ENCODE measurements at places on chromosomes 5 and 9.

GRCh38 chr9:111994831-111995458 is 98.3 kb downstream of the UGCG start:
- no peak for DNase-seq

DNA sequence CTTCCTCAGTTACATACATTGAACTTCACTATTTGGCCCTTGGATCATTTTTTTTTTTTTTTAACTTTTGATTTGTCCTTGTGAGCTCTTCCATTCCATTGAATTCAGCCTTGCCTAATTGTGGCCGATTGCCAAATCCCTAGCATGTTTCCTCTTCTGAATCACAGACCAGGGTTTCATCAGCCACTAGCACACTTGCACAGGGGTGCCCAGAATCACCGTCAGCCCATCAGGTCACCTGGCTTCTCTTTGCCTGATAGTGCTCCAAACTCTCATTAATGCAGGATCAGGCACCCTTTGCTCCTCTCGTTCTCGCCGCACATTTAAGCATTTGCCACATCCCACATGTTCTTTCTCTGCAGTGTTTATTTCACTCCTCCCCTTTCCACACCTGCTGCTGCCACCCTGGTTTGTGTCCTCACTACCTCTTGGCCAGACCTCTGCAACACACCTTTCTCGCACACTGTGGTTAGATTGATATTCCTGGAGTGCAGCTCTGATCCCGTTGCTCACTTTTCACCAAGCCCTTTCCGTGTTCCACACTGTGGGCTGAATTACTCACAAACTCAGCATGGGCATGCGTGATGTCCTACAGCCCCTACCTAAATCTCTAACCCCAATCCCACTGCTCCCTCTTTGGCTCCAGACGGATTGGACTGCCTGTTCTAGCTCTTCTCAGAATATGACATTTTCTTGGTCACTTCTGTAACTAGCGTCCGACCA is 9.8 kb downstream of the PIK3R1 start:
- no peak for DNase-seq

GRCh38 chr9:95887926-95888497 is 12.5 kb downstream of the ERCC6L2 start:
- no peak for DNase-seq

- no peak for DNase-seq
Measured at GRCh38 chr5:135189024-135189423, 155.0 kb upstream of the PITX1 start.

- peak; percentile 40 for DNase-seq
Measured at GRCh38 chr9:96719521-96719920, 58.4 kb downstream of the ZNF510 start.

DNA sequence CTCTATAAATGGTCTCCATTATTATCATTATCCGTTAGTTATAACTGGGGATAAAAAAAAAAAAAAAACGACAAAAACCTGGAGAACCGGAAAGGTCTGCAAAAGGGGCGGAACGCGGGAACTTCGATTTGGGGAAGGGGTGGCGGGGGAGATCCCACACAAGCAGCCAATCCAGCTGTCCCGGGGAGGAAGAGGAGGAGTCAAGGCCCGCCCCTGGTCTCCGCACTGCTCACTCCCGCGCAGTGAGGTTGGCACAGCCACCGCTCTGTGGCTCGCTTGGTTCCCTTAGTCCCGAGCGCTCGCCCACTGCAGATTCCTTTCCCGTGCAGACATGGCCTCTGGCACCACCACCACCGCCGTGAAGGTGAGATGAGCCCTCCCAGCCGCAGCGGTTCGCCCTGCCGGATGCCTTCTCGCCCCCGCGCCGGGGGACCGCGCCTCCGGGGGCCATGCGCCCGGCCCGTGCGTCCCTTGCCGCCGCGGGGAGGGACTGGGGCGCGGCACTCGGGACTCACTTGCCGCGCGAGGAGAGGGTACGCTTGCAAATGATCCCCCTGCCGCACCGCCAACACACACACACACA is at the start of gene MTAP:
MTAP (plus strand) TSS at position 219 of the 583 bp plus-strand sequence; CDS start at position 332, 113 bp downstream.
- peak; percentile 97 for DNase-seq

DNA sequence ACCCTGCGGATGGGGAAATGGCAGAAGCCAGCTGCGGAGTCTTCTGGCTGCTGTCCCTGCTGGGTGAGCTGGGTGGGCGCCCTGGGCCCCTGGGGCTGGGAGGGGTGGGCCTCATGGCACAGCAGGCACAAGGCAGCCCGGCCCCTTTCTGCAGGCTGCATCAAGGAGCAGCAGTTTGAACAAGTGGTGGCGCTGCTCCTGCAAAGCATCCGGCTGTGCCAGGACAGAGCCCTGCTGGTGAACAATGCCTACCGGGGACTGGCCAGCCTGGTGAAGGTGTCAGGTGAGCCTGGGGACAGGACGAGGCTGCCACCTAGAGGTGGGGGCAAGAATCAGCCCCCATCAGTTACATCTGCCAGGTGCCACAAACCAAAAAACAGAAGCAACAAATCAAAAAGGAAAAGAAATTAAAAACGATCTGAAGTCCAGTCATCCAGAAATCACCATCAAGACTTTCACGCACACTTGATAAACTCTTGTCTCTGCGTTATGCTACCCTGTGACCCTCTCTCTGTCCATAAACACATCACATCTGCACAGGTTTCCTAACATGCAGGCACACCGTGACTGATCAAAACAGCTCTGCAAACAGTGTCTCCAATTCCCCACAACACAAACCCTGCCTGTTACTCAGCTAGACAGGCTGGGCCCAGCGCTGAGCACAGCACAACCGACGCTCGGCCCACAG is 13.9 kb downstream of the REXO4 start:
- DNase-seq: no peak

DNA sequence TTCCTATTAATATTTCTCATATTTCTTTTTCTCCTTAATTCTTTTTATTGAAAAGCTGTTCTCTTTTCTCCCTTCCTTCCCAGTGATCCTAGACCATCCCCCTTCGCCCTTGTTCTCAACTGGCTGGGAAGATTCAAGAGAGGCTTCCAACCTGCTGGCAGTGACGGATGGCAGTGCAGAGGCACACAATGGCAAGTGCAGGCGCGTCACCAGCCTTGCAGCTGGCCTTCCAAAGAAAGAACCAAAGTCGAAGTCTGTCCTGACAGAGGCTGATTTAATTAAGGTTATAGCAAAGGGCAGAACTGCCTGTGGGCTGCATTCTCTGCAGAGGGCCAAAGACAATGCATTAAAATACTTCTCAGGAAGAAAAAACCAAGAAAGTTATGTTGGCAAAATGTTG is 7.4 kb downstream of the CEMIP2 start:
- peak; percentile 79 for DNase-seq

GRCh38 chr9:113536483-113537228 is 73.1 kb downstream of the RGS3 start:
- DNase-seq: peak; percentile 81

- DNase-seq: no peak
Measured at GRCh38 chr9:129256959-129257713, 79.1 kb upstream of the IER5L start.
